ENCODE measurements at places on chromosomes 5 and 9. TPM values are rescaled to one million over a fixed set of nuclear protein-coding genes. Genes with fewer than 3 reads are reported as not detected.

GRCh38 chr5:53424686-53425615, 55.5 kb upstream of the FST start:
- H3K4me3 ChIP-seq: no peak overlapping the region
- no peaks in the 10 kb centered on the region for H3K36me3 ChIP-seq
- H3K27ac ChIP-seq: no peak overlapping the region
- no peak for DNase-seq
- no peaks in the 10 kb centered on the region for H3K4me1 ChIP-seq
- no peaks in the 10 kb centered on the region for H3K27me3 ChIP-seq

- no peak overlapping the region for H3K4me3 ChIP-seq
- H3K4me1 ChIP-seq: no peaks in the 10 kb centered on the region
- H3K27ac ChIP-seq: no peak overlapping the region
- H3K36me3 ChIP-seq: no peaks in the 10 kb centered on the region
Measured at GRCh38 chr9:83060556-83060955, 2.4 kb downstream of the RASEF start.

- H3K27ac ChIP-seq: no peak overlapping the region
- H3K4me3 ChIP-seq: no peak overlapping the region
- no peak for DNase-seq
- H3K27me3 ChIP-seq: no peaks in the 10 kb centered on the region
- no peaks in the 10 kb centered on the region for H3K4me1 ChIP-seq
Measured at GRCh38 chr9:136576269-136576626, 30.4 kb upstream of the NOTCH1 start.

- DNase-seq: no peak
- H3K27me3 ChIP-seq: no peaks in the 10 kb centered on the region
- H3K27ac ChIP-seq: no peak overlapping the region
- H3K4me1 ChIP-seq: no peaks in the 10 kb centered on the region
- H3K4me3 ChIP-seq: no peak overlapping the region
Measured at GRCh38 chr5:17292434-17293015, 75.1 kb downstream of the BASP1 start.

DNA sequence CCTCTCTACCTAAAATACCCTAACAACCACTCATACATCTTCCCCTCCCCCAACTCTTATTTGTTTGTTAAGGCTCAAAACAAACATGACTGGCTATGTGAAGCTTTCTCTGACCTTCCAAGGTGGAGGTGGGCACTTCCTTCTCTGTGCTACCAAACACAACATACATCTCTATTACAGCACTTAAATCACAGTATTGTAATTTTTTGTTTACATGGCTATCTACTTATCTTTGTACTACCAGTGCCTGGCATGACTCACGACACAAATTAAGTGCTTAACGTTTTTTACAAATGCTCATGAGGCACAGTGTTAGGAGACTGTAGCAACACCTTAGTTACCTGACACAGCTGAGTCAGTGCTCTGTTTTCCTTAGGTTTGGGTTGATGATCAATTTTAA, 18.6 kb downstream of the HOMER1 start:
- no peaks in the 10 kb centered on the region for H3K27me3 ChIP-seq
- no peak overlapping the region for H3K4me3 ChIP-seq
- no peak overlapping the region for H3K27ac ChIP-seq

DNA sequence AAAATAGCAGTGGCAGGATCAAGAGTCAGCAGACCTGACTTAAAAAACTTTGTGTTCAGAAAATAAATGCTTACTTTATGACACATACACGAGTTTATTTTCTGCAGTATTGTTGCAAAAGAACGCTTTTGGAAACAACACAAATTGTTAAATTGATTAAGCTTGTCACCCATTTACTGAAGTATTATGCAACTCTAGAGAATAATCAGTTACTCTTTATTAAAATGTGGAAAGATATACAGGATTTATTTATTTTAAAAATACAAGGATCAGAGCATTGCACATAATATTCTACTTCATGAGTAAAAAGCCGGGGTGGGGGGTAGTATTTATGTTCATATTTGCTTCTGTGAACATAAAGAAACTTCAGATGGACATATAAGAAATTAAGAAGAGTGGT, 20.0 kb downstream of the FYB1 start:
- peak overlapping the region; percentile 96 for H3K4me3 ChIP-seq
- H3K27ac ChIP-seq: peak overlapping the region; percentile 84
- H3K36me3 ChIP-seq: no peaks in the 10 kb centered on the region
- no peaks in the 10 kb centered on the region for H3K27me3 ChIP-seq
- DNase-seq: no peak

DNA sequence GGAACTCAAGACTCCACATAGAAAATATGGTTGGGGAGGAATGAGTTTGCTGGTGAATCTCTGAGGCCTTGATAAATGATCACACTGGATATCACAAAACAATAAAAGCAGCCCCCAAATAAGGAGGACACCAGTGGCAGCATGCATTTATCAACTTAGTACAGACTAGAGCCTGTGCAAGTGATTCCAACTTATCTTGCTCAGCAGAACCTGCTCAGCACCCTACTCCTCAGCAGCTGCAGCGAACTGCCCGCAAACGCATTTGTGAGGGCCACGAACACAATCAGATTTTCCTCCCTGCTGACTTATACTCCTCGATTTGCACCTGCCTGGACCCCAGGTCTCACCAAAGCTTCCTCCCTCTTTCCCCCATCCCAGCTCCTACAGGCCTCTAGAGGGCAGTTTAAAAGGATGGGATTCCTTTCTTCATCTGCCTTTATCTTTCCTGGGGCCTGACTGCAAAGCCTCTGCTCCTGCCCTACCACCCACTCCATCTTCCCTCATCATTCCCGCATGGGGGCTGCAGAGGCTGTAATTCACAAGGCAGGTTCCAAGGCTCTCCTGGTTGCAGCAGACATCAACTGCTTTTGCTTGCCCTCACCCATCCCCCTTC, 41.2 kb downstream of the ANKS6 start:
- H3K4me3 ChIP-seq: no peak overlapping the region
- H3K4me1 ChIP-seq: no peaks in the 10 kb centered on the region
- no peak for DNase-seq
- H3K27me3 ChIP-seq: no peaks in the 10 kb centered on the region
- H3K36me3 ChIP-seq: peaks cover 4% of the 10 kb centered on the region

DNA sequence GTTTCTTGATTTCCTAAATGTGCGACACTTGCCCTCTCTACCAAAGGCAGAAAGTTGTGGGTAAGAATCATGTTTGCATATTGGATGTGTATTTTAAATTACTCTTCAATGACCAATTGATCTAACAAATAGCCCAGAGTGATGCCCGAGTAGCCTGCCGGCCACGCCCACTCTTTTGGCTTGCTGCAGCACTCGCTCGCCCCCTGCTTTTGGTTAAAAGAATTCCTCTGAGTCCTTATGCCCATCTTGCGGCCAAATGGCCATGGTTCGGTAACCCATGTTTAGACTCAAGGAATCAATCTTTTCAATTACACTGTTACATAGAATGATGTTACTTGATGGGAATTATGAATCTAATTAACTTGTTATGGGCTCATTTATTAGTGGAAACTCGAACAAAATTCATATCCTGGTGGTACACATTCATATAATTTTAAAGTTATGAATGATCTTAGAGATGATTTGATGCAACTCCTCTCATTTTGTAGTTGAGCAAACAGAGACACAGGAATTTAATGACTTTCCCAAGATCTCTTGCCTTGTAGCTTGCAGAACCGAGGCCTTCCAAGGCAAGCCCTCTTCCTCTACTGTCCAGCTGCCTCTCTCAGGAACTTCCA, 36.5 kb downstream of the PPIC start:
- H3K4me1 ChIP-seq: no peaks in the 10 kb centered on the region
- H3K27me3 ChIP-seq: no peaks in the 10 kb centered on the region
- H3K27ac ChIP-seq: no peak overlapping the region
- no peak overlapping the region for H3K4me3 ChIP-seq

DNA sequence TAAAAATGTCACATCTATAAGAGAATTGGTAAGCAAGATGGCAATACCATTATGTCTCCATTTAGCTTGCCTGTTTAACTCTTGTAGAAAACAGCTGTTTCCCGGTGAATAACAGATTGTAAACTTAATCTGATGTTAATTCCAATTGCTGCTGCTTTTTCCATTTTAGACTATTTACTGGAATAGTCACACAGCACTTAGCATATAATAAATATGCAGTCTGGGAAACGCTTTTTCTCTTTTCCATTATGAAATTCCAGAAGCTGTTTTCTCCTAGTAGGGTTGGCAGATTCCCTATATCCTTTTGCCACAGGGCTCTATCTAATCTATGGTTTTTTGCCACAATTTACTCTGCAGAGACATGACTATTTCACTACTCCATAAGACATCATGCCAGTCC, 148.0 kb downstream of the CEMIP2 start:
- no peaks in the 10 kb centered on the region for H3K27me3 ChIP-seq
- no peak overlapping the region for H3K4me3 ChIP-seq
- H3K4me1 ChIP-seq: no peaks in the 10 kb centered on the region
- no peak for DNase-seq
- H3K27ac ChIP-seq: no peak overlapping the region

Gene C9orf153
- total RNA-seq: 0.55 TPM

Gene MLANA
- total RNA-seq: not detected

Gene LCN9
- total RNA-seq: not detected

Gene FUT7
- 3.4 TPM for total RNA-seq

Gene COL15A1
- not detected for total RNA-seq

Measured in CD4-positive, alpha-beta memory T cell (primary cell).